GM12878 (cell line): ENCODE measurements at places on chromosomes 7 and 10. TPM values are rescaled to one million over a fixed set of nuclear protein-coding genes. Genes with fewer than 3 reads are reported as not detected.

DNA sequence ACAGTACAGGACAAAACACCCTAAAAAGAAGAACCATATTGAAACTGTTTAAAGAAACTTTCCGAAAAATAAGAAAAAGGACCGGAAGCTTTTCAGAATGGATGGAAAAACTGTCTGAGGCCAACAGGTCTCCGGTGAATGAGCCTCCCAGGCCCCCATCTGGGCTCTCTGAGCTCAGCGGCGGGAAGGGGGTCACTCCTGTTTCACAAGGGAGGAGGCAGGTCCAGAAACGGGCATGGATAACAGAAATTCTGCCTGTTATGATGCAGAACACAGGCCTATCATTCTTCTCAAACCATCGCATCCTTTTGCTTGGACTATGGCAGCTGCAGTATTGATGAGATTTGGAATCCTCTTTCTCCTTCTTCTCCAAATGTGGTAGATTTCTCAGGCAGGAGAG lies 58.9 kb upstream of the SHH start:
- no peak overlapping the region for H3K27ac ChIP-seq
- no peaks in the 10 kb centered on the region for H3K36me3 ChIP-seq
- no peaks in the 10 kb centered on the region for H3K4me1 ChIP-seq

- H3K4me3 ChIP-seq: no peak overlapping the region
- H3K27ac ChIP-seq: no peak overlapping the region
- H3K36me3 ChIP-seq: no peaks in the 10 kb centered on the region
These were observed 34.3 kb upstream of the ICA1 start for GRCh38 chr7:8296362-8296659.

Gene ADO
- 4.3 and 5.1 TPM in 2 replicates for polyA plus RNA-seq

DNA sequence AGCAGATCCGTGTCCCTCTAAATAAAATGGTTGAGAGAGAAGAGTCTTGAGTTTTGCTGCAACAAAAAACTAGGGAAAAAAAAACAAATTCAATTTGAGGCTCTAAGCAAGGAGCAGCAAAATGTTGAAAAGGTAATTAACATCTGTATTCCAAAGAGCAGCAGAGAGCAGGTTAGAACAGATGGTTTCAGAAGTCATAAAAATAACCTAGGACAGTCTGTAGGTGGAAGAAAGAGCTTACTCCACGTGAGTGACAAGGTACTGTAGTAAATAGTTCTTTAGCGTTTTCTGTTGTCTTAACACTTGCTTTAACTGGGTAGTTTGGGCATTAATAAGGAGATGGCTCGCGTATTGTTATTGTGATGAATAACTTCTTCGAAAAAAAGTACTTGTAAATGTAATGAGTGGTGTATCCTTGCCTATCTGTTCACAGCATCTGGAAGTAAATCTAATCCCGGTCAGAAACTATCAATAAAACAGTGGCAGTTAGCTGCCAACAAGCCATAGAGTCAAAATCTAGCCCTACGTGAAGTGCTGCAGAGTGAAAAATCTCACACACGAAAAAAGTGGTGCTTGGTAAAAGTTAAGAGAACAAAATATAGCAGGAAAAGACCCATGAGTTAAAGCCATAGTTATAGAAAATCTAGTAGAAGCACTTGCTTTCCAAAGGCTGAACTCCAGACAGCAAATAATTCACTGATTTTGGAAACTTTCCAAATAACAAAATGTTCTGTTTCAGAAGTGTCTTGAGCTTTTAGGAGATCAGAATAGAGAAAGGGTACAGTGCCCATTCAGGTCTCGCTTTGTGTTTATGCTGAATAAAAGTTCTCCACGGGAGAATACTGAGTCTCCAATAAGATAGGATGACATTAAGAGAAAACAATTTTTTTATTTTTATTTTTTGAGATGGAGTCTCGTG lies 49.3 kb upstream of the PARD3 start:
- no peak overlapping the region for H3K27ac ChIP-seq
- H3K4me1 ChIP-seq: no peaks in the 10 kb centered on the region
- H3K4me3 ChIP-seq: no peak overlapping the region
- DNase-seq: no peak
- no peaks in the 10 kb centered on the region for H3K36me3 ChIP-seq

Gene PRKAR2B
- polyA plus RNA-seq: 0.06 TPM in 1 of 2 replicates, not detected in the other

- H3K4me1 ChIP-seq: peaks cover 11% of the 10 kb centered on the region; the same call in 1 of the 2 replicates
- no peaks in the 10 kb centered on the region; the same call in 1 of the 2 replicates for H3K36me3 ChIP-seq
- no peak overlapping the region for H3K4me3 ChIP-seq
- no peak for DNase-seq
These were observed 10.3 kb downstream of the TOMM7 start for GRCh38 chr7:22812353-22812752.

DNA sequence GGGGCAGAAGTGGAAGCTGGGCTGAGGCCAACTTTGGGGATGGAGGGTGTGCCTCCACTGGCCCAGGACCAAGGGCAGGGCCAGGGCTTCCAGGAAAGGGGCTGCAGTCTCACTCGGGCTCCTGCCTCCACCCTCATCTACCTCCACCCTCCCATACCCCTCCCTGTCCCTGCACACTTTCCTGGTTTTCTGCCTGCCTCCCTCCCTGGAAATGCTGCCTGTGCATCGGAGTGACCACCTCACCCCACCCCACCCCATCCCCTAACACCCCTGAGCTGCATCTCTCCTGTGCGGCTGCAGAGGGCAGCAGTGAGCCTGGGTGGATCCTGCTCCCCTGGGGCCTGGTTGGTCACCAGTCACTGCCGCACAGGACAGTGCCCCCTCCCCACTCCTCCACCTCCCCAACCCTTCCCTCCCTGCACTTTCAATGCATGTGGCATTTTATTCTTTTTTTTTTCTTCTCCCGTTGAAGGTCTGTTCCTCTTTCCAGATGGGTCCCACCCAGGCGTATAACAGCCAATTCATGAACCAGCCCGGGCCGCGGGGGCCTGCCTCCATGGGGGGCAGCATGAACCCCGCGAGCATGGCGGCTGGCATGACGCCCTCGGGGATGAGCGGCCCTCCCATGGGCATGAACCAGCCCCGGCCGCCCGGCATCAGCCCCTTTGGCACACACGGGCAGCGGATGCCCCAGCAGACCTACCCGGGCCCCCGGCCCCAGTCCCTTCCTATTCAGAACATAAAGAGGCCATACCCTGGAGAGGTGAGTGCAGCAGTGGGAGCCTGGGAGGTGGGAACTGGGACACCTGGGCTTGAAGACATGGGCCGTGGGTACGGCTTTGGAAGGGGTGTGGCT lies 54.1 kb upstream of the PPIF start:
- H3K27me3 ChIP-seq: no peaks in the 10 kb centered on the region
- peaks cover 12% of the 10 kb centered on the region for H3K4me1 ChIP-seq
- H3K4me3 ChIP-seq: no peak overlapping the region

- no peak overlapping the region for H3K4me3 ChIP-seq
- H3K4me1 ChIP-seq: no peaks in the 10 kb centered on the region
- DNase-seq: no peak
- H3K27me3 ChIP-seq: peaks cover 14% of the 10 kb centered on the region
These were observed 717 bp downstream of the ADCY1 start for GRCh38 chr7:45574669-45575500.

- H3K4me3 ChIP-seq: no peak overlapping the region
- peaks cover 10% of the 10 kb centered on the region; the same call in 1 of the 2 replicates for H3K4me1 ChIP-seq
- peak; percentile 48 for DNase-seq
- peaks cover 4% of the 10 kb centered on the region for H3K36me3 ChIP-seq
These were observed 34.1 kb downstream of the ZRANB1 start for GRCh38 chr10:124975977-124976514.

- H3K4me1 ChIP-seq: no peaks in the 10 kb centered on the region
- H3K36me3 ChIP-seq: no peaks in the 10 kb centered on the region
- no peaks in the 10 kb centered on the region for H3K27me3 ChIP-seq
These were observed 37.6 kb downstream of the JAKMIP3 start for GRCh38 chr10:132103116-132103910.

GRCh38 chr10:12681252-12681651 lies 320.3 kb downstream of the CCDC3 start:
- no peak overlapping the region for H3K27ac ChIP-seq
- H3K27me3 ChIP-seq: no peaks in the 10 kb centered on the region
- peaks cover 2% of the 10 kb centered on the region; the same call in 1 of the 2 replicates for H3K36me3 ChIP-seq
- no peak overlapping the region for H3K4me3 ChIP-seq

DNA sequence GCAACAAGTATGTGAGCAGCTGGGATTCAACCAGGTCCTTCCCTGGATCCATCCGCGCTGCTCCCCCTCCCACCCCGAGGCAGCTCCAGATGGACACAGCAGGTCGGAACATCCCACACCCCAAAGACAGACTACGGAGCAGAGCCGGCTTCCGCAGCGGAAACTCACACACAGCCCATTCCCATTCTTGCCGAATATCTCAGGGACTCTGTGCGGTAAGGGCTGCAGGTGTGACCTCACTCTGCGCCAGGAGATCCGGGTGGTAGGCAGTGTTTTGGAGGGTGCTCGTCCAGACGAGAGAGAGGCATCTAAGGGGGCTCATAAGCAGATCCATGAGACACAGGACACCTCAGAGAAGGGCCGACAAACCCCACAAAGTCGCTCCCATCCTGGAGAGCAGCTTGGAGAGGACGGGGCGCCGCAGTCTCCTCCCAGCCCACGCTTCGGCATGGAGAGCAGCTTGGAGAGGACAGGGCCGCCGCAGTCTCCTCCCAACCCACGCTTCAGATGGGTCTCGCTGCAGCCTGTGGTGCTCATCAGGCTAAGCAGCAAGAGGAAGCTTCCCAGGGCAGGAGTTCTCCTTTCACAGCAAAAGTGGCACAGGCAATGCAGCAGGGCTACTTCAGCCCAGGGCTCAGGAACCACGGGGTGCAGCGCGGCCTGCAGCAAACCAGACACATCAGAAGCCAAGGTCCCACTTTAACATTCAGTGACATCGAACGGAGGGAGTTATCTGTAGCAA lies 179.9 kb downstream of the DIP2C start:
- no peak overlapping the region for H3K4me3 ChIP-seq
- no peaks in the 10 kb centered on the region for H3K27me3 ChIP-seq
- no peak for DNase-seq
- no peaks in the 10 kb centered on the region for H3K36me3 ChIP-seq
- H3K27ac ChIP-seq: no peak overlapping the region

- H3K27ac ChIP-seq: no peak overlapping the region
- DNase-seq: no peak
- H3K36me3 ChIP-seq: no peaks in the 10 kb centered on the region
- H3K4me3 ChIP-seq: no peak overlapping the region
- no peaks in the 10 kb centered on the region for H3K27me3 ChIP-seq
These were observed 41.3 kb downstream of the CCDC6 start for GRCh38 chr10:59865101-59865500.

GRCh38 chr10:35705671-35706070 lies 63.6 kb upstream of the FZD8 start:
- H3K36me3 ChIP-seq: no peaks in the 10 kb centered on the region
- no peak overlapping the region for H3K4me3 ChIP-seq

Gene THNSL1
- polyA plus RNA-seq: 15.2 and 17.5 TPM in 2 replicates

DNA sequence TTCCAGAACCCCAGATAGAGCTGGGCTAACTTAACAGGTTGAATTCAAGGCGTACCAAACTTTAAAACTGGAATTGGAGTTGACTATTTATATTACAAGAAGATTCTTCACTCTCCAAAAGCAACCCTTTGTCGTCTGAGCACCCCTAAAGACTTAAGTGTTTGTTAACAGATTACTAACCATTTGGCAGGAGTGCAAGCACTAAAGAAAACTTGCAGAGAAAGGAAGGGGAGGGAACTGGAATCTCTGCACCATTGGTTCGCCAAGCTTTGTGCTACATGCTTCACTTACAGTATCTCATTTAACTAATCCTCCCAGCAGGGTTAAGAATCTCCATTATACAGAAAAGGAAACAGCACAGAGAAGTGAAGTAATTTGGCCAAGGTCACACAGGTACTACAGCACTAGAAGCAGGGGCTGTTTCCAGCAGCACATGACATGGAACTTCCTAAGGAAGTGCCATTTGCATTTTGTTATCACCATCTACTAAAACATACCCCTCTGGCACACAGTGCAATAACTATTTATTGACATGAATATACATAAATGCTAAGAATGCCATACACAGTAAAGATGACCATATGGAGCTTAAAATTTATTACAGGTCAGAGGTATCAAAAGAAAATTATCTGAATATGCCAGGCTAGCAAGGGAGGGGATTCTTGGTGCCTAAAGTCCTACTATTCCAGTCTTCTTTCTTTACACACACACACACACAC lies 201.2 kb downstream of the KCNMA1 start:
- no peak for DNase-seq
- no peaks in the 10 kb centered on the region for H3K36me3 ChIP-seq
- H3K4me3 ChIP-seq: no peak overlapping the region
- no peaks in the 10 kb centered on the region for H3K27me3 ChIP-seq

- H3K27me3 ChIP-seq: no peaks in the 10 kb centered on the region
- H3K36me3 ChIP-seq: peaks cover under 1% of the 10 kb centered on the region; the same call in 1 of the 2 replicates
- no peak for DNase-seq
- H3K4me3 ChIP-seq: no peak overlapping the region
These were observed 123.2 kb upstream of the SAMD8 start for GRCh38 chr10:74988054-74988775.
